HCEC 1CT (cell line): ENCODE measurements at places on chromosomes 16 and 17.

- no peak for DNase-seq
Observed at GRCh38 chr17:65446043-65446442, 115.4 kb downstream of the AXIN2 start.

- no peak for DNase-seq
Observed at GRCh38 chr16:65909310-65910050, 457.0 kb upstream of the CDH5 start.

GRCh38 chr17:60542071-60542470, 16.0 kb upstream of the APPBP2 start:
- peak; percentile 38 for DNase-seq

DNA sequence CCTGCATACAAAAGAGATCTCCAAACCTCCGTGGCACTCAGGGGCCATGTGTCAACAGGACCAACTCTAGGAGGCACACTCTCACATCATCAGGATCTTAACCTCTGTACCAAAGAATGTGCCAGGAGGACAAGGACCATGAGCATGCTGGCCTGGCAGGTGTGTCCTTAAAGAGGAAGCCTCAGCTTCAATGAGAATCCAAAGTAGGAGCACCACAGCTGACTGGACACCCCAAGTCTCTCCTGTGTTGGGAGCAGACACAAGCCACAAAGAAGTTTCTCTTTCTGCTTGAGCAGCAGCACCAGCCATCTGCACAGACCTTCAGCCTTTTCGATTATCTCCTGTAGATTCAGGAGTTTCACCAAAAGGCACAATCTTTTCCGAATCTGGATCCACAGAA, 1734.5 kb downstream of the TP53TG3F start:
- no peak for DNase-seq

DNA sequence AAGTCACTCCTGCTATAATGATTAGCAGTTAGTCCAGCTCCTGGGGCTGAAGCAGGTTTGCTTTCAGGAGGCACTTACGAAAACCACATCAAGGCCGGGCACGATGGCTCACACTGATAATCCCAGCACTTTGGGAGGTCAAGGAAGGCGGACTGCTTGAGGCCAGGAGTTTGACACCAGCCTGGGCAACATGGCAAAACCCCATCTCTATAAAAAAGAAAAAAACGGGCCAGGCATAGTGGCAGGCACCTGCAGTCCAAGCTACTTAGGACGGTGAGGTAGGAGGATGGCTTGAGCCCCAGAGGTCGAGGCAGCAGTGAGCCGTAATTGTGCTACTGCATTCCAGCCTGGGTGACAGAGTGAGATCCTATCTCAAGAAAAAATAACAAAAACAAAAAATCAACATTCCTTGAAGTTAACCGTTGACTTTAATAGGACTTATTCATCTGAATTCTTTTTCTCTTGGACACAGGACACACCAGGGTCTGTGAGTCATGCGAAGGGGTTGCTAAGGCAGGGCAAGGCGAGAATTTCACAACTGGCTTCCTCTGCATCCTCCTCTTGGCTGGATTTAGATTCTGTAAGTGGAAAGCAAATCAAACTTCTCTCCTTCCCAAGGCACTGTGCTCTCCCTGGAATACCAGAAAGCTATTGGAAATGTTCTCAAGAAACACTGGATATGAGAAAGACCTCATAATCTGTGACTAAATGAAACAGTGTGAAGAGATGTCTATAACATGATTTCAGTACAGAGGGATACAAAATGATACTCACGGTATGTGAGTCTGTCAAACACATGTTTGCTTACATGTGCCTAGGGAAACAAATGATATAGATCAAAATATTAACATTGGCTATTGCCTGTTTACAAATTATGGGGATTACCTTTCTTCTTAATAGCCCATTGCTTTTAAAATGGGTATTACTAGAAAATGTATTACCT, 99.5 kb downstream of the SYCE1L start:
- DNase-seq = peak; percentile 98

- DNase-seq = no peak
Observed at GRCh38 chr17:34401165-34401564, 38.1 kb upstream of the CCL1 start.

DNA sequence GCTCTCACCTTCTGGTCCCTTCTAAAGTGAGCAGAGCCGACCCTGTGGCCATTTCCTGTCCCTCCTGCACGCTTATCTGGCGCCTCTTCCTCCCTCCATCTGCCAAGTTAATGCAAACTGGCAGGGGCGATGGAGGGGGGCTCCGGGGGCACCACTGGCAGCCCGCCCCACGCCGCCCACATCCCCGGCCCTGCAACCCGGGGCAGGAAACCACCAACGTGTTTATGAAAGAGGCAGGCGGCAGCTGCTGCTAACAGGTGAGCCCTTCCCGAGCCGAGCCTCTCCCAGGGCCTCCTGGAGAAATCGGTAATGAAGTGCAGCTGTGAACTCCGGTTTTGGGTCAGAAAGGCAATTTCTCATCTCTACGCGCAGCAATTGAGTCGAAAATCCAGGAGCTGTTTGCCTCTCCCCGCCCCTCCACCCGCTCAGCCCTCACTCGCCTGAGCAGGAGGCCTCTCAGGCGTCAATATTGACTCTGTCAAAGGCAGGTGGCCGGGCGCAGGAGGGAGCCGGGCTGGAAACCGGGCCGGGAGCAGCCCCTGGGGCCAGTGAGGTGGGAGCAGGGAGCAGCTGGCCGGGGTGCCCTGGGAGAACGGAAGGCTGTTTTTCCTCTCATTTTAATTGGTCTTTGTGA, 164.4 kb upstream of the GSE1 start:
- no peak for DNase-seq

DNA sequence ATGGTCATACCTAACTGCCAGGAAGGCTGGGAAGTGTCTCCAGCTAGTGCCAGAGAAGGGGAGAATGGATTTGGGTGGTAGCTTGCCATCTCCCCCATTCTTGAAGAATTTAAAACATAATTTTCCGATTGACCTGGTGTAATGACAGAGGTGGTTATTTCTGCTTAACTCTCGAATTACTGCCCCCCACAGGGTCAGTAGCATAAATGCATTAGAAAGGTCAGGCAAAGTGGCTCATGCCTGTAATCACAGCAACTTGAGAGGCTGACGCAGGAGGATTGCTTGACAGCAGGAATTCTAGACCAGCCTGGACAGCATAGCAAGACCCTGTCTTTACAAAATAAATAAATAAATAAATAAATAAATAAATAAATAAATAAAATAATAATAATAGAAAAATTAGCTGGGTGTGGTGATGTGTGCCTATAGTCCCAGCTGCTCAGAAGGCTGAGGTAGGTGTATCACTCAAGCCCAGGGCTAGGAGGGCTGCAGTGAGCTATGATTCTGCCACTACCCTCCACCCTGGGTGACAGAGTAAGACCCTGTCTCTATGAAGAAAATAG, 27.5 kb downstream of the TMC7 start:
- no peak for DNase-seq

DNA sequence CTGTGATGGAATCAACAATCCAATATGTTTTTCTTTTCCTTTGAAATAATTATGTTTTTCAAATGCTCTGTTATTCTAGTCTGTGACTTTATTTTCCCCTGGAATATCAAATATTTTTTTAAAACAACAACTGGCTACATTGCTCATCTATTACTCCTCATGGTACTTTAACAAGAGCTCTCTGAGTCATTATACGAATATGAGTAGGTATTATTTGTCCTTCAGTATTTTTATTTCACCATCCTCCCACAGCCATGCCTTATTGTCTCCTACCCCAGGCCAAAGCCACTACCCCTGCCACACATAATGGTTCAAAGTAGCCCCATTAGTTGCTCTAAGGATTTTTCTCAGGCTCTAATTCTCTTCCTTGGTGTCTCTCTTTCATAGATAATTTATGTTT, 1572.3 kb downstream of the CDH8 start:
- DNase-seq = no peak

DNA sequence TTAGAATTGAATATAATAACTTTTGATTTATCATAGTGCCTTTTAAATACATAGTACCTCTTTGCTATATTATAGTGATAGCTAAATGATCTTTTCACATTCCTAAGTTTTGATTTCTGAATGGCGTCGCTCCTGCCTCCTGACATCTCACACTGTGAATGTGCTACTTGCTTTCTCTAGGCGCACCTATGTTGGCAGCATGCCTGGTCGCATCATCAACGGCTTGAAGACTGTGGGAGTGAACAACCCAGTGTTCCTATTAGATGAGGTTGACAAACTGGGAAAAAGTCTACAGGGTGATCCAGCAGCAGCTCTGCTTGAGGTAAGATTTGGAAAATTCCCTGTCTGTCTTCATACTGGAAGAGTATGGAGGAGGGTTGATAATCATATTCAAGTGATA, 29.8 kb upstream of the ABCC11 start:
- no peak for DNase-seq

DNA sequence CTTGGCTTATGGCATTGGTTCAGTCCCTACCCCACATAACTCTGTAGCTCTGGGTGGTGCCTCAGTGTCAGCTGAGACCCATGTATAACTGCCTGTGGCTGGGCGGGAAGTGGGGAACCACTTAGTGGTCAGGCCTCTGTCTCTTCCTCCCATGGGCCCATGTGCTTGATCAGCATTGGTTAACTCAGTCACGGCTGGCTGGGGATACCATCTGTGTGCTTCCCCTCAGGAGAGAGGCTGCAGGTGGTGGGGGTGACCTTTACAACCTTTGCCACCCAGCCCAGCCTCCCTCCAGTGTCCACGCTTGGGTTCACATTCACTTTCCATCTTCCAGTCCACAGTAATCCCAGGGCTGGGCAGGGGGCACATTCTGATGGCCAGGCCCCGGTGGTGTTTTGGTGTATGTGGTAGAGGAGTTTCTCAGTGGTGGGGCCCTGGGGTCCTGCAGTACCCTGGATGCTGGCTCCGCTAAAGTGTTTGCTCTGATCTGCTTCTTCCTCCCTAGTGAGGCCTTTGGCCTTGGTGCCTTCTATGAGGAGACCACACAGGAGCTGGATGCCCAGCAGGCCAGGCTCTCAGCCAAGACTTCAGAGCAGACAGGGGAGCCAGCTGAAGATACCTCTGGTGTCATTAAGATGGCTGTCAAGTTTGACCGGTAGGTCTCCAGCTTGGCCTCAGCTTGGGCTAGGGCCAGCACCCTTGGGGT, 10.2 kb upstream of the NFATC3 start:
- DNase-seq = no peak

GRCh38 chr16:76913046-76913445, 277.9 kb upstream of the MON1B start:
- no peak for DNase-seq

- DNase-seq = no peak
Observed at GRCh38 chr17:56823848-56824247, 9.9 kb downstream of the C17orf67 start.

GRCh38 chr16:16158741-16159374, 64.4 kb downstream of the ABCC6 start:
- peak; percentile 37 for DNase-seq

DNA sequence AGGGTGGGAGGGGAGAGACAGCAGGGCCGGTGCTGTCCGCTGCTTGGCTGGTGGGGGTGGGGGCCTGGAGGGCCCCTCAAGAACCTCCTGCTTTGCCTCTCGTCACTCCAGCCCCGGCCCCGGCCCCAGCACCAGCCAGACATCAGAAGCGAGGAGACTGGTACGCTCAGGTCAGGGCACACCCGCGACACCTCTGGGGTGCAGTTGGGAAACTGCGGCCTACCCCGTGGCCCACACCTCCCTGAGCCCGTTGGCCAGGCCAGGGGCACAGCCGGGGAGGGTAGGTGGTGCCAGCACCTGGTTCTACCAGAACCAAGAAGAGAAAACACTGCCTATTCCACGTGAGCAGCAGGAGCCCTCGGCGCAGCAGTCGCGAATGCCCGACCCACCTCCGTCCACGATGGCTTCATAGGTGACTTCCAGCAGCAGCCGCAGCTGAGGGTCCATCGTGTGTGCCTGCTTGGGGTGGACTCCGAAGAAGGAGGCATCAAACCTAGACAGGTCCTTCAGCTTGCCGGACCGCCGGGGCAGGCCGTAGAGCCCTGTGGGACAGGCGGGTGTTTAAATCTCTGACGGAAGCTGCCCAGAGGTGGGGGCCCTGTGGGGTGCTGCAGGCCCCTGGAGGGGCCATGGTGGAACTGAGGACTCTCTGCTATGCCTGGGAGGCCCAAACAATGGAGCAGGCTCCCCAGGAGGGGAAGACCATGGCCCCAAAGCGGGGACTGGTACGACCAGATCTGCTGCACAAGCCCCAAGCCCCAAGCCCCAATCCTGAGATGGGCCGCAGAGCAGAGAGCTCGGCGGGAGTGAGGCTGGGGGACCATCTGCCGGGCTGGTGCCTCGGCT, 2.9 kb downstream of the FASN start:
- DNase-seq = no peak

- DNase-seq = peak; percentile 59
Observed at GRCh38 chr17:1709971-1710806, at the start of gene TLCD2. Gene TLCD2, minus strand, starts transcription at chr17:1710377. Its CDS starts 135 bp downstream, at chr17:1710242.

- no peak for DNase-seq
Observed at GRCh38 chr17:58283674-58284612, 3.2 kb upstream of the MPO start.

DNA sequence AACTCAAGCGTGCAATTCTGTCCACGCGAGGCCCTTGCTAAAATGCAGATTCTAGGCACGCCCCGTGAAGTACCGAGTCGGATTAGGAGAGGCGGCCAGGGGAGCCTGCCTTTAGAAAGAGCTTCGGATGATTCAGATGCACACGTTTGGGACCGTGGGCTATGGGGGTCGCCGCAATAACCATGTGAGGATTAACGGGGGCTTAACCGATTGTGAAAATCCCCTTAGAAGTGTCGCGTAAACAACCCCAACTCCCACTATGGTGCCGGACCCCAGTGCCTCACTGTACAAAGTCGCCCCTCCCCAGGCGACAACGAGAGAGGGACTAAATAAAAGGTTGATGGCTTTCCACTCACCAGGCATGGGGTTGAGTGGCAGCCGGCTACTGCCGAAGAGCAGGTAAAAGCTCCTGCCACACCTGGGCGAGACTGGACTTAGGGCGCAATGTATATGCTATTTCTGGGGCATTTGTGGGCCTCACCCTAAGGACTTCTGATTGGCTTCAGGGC, 635 bp upstream of the SP2 start:
- DNase-seq = no peak

- DNase-seq = peak; percentile 52
Observed at GRCh38 chr16:50245417-50246298, 20.7 kb upstream of the ADCY7 start.

- DNase-seq = no peak
Observed at GRCh38 chr17:45227926-45228762, 6.5 kb downstream of the FMNL1 start.

DNA sequence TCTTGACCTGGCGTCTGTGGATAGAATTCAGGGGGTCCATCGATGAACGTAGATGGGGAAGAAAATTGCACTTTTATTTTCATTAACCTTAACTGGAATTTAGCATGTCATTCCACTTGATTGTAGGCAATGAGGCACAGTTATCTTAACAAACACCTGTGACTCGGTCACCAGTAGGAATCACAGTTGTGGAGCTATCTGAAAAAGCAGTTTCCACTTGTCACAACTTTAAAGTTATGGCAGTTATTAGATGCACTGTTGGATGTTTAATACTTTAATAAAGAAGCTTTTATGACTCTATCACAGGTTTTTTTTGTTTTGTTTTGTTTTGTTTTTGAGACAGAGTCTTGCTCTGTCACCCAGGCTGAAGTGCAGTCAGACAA, 83.7 kb upstream of the LGALS9 start:
- DNase-seq = no peak

GRCh38 chr17:69872675-69873262, 202.3 kb upstream of the KCNJ16 start:
- DNase-seq = no peak
